Caco-2 (cell line): ENCODE measurements at places on chromosomes 5 and 9. TPM values are rescaled to one million over a fixed set of nuclear protein-coding genes. Genes with fewer than 3 reads are reported as not detected.

DNA sequence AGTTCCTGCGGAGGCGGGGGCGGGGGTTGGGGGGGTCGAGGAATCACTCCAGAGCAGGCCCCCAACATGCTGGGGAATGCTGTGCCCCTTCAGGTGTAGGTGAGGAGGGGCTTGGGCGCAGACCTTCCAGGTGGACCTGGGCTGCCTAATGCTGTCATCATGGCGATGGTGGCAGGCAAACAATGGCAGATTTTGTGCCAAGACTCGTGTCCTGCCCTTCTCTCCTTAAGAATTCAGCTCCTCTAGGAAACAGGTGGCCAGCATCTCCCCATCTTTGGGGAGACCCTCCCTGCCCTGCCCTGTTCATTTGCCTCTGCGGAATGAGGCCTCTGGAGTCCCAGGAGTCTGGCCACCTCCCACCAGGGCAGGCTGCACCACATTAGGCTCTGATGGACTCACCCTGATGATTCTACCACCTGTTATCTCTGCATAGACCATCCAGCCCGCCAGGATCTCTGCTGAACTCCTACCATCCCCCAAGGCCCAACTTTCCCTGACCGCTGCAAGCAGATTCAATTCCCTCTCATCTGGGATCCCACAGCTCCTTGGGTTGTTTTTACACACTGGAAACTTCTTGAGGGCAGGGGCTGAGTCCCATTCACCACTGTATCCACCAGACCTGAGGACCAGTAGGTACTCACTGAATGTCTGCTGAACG lies 10.9 kb upstream of the SLC25A51 start:
- DNase-seq = no peak
- H3K4me1 ChIP-seq = 0 out of 2 replicates have a peak, but pooled peaks cover 3% of the 10 kb centered on the region
- H3K36me3 ChIP-seq = no peaks in the 10 kb centered on the region
- no peak overlapping the region for H3K4me3 ChIP-seq
- no peak overlapping the region for H3K27ac ChIP-seq

NKD2 gene
- total RNA-seq = 13.6 and 17.7 TPM in 2 replicates

DNA sequence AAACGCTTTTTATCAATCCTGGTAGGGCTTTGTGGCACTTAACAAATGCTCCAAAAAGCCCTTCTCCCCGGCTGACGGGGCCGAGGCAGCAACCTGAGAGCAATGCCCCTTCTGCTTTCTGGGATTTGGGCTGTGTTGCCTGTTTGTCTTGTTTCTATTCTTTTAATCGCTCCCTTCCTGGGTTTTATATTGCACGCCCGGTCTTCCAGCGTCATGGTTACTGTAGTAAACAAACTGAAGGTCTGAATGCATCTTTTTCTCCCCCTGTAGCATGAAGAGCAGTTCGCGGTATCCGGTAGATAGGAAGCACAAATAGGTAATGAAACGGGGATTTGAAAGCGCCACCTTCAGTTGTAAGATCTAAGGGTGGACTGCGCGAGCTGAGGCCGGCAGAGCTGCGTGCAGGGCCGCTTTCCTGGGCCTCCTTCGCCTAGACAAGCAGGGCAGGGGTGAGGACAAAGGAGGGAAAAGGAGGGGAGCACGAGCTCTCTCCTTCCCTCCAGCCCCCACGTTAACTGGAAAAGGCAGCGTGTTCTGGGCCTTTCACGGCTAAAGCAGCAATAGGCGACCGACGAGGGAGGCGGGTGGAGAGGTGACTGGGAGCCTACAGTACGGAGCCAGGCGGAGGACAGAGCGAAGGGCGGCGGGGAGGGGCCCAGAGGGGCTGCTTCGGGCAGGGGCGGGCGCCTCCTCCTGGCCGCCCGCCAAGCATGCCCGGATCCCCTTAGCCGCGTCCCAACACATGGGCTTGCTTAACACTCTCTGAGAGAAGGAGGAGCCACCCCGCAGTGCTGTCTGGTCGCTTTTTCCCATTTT lies 49.3 kb upstream of the ZNF366 start:
- peak overlapping the region; percentile 58 for H3K27ac ChIP-seq
- DNase-seq = peak; percentile 62
- H3K27me3 ChIP-seq = no peaks in the 10 kb centered on the region
- H3K36me3 ChIP-seq = no peaks in the 10 kb centered on the region

- no peaks in the 10 kb centered on the region for H3K27me3 ChIP-seq
- no peaks in the 10 kb centered on the region for H3K36me3 ChIP-seq
- no peak overlapping the region for H3K27ac ChIP-seq
- H3K4me1 ChIP-seq = peaks cover 15% of the 10 kb centered on the region
- no peak for DNase-seq
Measured at GRCh38 chr5:151737431-151737830, 21.0 kb downstream of the ATOX1 start.

GRCh38 chr9:13721481-13722235 lies 442.2 kb upstream of the MPDZ start:
- H3K36me3 ChIP-seq = no peaks in the 10 kb centered on the region
- H3K4me1 ChIP-seq = no peaks in the 10 kb centered on the region
- no peaks in the 10 kb centered on the region for H3K27me3 ChIP-seq
- no peak overlapping the region for H3K4me3 ChIP-seq
- no peak overlapping the region for H3K27ac ChIP-seq
- DNase-seq = no peak

DNA sequence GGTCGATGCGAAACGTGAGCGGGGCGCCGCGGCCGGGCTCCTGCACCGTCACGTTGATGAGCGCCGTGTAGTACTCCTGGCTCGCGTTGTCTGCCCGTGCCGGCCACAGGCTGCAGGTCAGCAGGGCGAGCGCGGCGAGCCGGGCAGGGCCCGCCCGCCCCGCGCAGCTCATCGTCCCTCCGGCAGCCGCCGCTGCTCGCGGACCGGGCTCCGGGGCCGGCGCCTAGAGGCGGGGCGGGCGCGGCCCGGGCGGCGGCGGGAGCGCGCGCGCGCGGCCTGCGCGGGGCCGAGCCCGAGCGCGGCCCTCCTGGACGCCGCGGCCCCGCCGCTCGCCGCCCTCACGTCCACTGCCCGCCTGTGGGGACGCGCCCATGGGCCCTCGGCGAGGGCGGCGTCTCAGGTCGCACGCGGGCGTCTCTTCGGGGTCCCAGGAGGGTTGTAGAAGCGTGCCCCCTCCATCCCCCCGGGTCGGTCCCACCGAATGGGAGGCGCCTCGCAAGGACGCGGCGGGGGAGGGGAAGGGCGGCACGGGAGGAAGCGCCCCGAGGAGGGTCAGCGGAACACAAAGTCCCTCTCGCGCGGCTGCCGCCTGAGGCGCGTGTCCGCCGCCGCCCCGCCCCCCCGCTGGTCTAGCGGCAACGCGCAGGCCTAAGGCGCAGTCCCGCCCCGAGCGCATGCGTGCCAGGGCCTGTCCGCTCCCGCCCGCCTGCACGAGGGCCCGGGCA lies at the start of gene RNF130:
TSS of gene RNF130 (minus strand) at position 229 of the 725 bp plus-strand sequence. CDS start at position 172, 57 bp downstream.
- peak; percentile 97 for DNase-seq
- peaks cover 12% of the 10 kb centered on the region; the same call in 1 of the 2 replicates for H3K4me1 ChIP-seq
- H3K36me3 ChIP-seq = no peaks in the 10 kb centered on the region

GRCh38 chr9:100108559-100108958 lies 9.5 kb downstream of the INVS start:
- no peak overlapping the region for H3K27ac ChIP-seq
- H3K4me1 ChIP-seq = no peaks in the 10 kb centered on the region
- no peaks in the 10 kb centered on the region for H3K36me3 ChIP-seq
- no peak overlapping the region for H3K4me3 ChIP-seq

- H3K4me3 ChIP-seq = no peak overlapping the region
- no peak for DNase-seq
- no peaks in the 10 kb centered on the region; the same call in 1 of the 2 replicates for H3K27me3 ChIP-seq
- H3K27ac ChIP-seq = no peak overlapping the region
Measured at GRCh38 chr5:33788922-33789566, 102.7 kb downstream of the ADAMTS12 start.

- no peaks in the 10 kb centered on the region for H3K36me3 ChIP-seq
- H3K4me3 ChIP-seq = no peak overlapping the region
- H3K27ac ChIP-seq = no peak overlapping the region
- DNase-seq = no peak
Measured at GRCh38 chr5:67115817-67116216, 80.8 kb downstream of the CD180 start.
